Activated CD8-positive, alpha-beta T cell treated with anti-CD3 and anti-CD28 coated beads, Interleukin-2, amount 10 ng/mL, durations not matched to agents 7 days and 5 days (primary cell): ENCODE measurements at places on chromosomes 6 and 20. TPM values are rescaled to one million over a fixed set of nuclear protein-coding genes. Genes with fewer than 3 reads are reported as not detected.
A peak's percentile ranks its signal among the peaks of the same experiment; 100 is the strongest.

Gene RALY
- total RNA-seq = 233 TPM

DNA sequence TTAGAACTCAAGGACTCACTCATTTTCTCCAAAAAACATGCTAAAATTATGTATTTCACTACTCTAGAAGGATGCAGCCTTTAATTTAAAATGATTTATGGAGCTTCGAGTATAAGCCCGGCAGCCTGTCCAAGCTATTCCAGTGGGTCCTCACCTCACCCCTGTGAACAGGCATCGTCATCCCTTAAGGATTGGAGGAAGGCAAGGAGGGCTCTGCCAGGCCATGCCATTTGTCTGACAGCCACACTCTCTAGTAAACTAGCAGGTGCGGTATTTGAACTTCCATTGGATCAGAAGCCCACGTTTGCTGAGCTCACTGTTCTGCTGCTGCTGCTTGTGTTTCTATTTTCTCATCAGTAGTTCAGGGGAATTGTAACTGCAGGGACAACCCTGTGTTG, 39.8 kb upstream of the NAA20 start:
- no peak for DNase-seq
- H3K27me3 ChIP-seq = no peaks in the 10 kb centered on the region
- peaks cover 2% of the 10 kb centered on the region for H3K4me1 ChIP-seq
- H3K36me3 ChIP-seq = no peaks in the 10 kb centered on the region

Gene SLC32A1
- total RNA-seq = not detected

GRCh38 chr6:80472271-80472670, 365.8 kb downstream of the BCKDHB start:
- H3K4me3 ChIP-seq = no peak overlapping the region
- no peaks in the 10 kb centered on the region for H3K27me3 ChIP-seq
- no peak for DNase-seq

DNA sequence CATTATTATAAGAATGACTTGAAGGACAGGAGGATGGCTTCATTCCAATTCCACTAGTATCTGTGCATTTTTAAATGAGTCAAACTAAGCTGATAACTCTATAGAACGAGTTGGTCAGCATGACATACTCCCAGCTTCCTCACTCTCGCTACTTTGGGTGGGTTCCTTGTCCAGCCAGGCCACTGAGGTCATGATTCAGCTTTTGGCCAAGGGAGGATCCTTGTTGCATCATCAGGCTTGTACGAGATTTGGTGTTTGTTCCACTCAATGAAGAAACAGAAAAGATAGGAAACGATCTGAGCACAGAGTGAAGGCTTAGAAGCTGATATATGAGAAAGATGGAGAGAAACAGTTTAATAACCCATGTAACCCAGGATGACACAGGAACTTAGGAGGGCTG, 19.8 kb downstream of the NEDD9 start:
- H3K27me3 ChIP-seq = no peaks in the 10 kb centered on the region
- H3K4me1 ChIP-seq = peaks cover 76% of the 10 kb centered on the region
- H3K4me3 ChIP-seq = no peak overlapping the region
- H3K27ac ChIP-seq = peak overlapping the region; percentile 26
- H3K36me3 ChIP-seq = peaks cover 74% of the 10 kb centered on the region
- no peak for DNase-seq

- peak; percentile 60 for DNase-seq
- H3K4me3 ChIP-seq = peak overlapping the region; percentile 18
- H3K27ac ChIP-seq = peak overlapping the region; percentile 79
- no peaks in the 10 kb centered on the region for H3K36me3 ChIP-seq
- no peaks in the 10 kb centered on the region for H3K27me3 ChIP-seq
These were observed 9.4 kb upstream of the SRC start for GRCh38 chr20:37336369-37337207.

Gene DEFB132
- total RNA-seq = not detected

Gene BPIFA1
- not detected for total RNA-seq

Gene HAO1
- total RNA-seq = not detected

GRCh38 chr6:13494137-13494536, 6.7 kb upstream of the GFOD1 start:
- no peak overlapping the region for H3K4me3 ChIP-seq
- no peaks in the 10 kb centered on the region for H3K36me3 ChIP-seq
- DNase-seq = no peak
- peaks cover 4% of the 10 kb centered on the region for H3K27me3 ChIP-seq
- H3K4me1 ChIP-seq = peaks cover under 1% of the 10 kb centered on the region

DNA sequence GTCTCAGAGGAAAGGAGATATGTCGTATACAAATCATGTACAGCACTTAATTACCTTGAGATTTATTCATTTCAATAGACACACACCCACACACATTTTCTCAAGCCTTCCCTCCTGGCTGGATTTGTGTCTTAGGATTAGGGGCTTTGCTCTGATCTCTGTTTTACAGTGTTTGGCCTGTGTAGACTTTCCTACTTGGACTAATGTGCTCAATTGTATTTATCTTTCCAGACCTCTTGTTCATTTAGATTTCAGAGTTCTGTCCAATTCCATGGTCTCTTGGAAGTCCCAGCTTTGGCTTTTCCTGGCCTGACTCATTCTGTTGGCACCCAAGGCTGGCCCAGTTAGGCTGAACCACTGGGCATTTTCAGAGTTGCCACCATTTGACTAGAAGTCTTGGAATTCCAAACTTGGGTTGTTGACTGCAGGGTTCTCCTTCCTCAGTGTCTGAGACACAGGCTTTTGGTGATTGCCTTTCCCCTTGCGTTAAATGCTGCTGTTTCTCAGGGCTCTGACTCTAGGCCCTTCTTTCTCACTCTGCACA, 8.9 kb upstream of the RFPL4B start:
- H3K27ac ChIP-seq = no peak overlapping the region
- H3K4me1 ChIP-seq = no peaks in the 10 kb centered on the region
- peaks cover 22% of the 10 kb centered on the region for H3K27me3 ChIP-seq
- DNase-seq = no peak
- H3K36me3 ChIP-seq = no peaks in the 10 kb centered on the region
- no peak overlapping the region for H3K4me3 ChIP-seq

Gene TPD52L1
- not detected for total RNA-seq

- H3K36me3 ChIP-seq = no peaks in the 10 kb centered on the region
- H3K4me3 ChIP-seq = no peak overlapping the region
- H3K27me3 ChIP-seq = peaks cover 3% of the 10 kb centered on the region
- H3K27ac ChIP-seq = no peak overlapping the region
- H3K4me1 ChIP-seq = peaks cover 4% of the 10 kb centered on the region
- DNase-seq = no peak
These were observed 15.9 kb upstream of the WFDC11 start for GRCh38 chr20:45685896-45686295.
